ENCODE measurements at places on chromosomes 3 and 15.

DNA sequence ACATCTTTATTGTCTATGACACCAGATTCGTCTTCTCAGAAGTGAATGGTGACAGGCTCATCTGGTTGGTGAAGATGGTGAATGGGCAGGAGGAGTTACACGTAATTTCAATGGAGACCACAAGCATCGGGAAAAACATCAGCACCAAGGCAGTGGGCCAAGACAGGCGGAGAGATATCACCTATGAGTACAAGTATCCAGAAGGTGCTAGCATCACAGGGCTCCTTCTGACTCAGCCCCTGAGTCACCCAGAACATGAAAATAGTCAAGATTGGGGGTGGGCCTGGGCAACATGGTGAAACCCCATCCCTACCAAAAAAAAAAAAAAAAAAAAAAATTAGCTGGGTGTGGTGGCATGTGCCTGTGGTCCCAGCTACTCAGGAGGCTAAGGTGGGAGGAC is 32.6 kb downstream of the TGM4 start:
- no peak for DNase-seq

GRCh38 chr3:27340534-27340933 is 28.6 kb downstream of the NEK10 start:
- no peak for DNase-seq

GRCh38 chr3:99863588-99863987 is 45.9 kb downstream of the CMSS1 start:
- DNase-seq: no peak

DNA sequence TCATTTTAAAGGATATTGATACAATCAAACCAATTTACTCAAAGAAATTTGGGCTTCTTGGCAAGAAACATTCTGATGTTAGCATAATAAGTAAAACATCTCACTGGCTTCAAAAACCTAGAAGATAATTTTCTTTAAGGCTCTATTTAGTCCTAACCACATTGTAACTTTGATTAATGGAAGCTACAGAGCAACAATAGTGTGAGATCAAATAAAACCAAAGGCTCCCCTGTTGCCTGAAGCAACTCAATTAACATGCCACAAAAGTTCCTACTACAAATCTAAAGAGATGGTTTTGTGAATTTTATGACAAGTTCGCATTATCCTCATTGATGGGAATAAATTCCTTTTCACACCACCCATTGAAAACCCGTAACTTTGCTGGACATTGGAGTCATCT is 5.9 kb downstream of the DPH6 start:
- no peak for DNase-seq

GRCh38 chr15:38622304-38622703 is 57.7 kb upstream of the RASGRP1 start:
- DNase-seq: no peak

DNA sequence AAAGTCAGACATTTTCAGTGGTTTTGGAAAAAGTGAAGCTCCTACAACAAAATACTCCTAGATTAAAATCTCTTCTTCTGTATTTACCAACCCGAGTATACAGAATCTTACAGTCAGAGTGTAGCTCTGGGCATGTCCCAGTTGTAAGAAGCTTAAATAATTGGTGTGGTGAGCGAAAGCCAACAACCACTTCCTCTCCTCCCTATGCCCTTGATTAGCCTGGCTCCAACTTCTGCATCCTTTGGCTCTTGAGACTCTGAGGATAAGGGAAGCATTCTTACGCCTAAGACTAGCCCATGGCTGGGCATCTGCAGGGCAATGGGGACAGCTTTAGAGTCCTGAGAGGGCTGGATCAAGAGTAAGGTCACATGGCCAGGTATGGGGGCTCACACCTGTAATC is 25.5 kb downstream of the RFT1 start:
- no peak for DNase-seq

DNA sequence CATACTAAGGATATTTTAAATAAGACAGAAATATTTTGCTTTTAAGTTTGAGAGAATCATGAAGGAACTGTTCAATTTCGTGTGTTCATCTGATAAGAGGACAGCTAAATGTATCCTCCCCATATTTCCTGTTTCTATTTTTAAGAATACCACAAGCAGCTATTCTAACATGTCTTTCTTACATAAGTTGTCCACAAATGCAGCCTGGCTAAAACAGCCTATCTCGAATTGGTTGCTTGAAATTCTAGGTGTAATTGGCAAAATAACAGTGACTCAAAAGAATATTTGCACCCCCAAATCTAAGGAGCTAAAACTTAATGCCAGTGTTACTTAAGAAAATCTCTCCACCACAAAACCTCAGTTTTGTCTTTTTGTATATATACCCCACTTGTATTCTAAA is 35.0 kb downstream of the BTLA start:
- no peak for DNase-seq
